ENCODE measurements at places on chromosomes 4 and X.

- DNase-seq, result no peak
Measured at GRCh38 chr4:13524504-13525243, 19.6 kb downstream of the NKX3-2 start.

- DNase-seq, result peak; percentile 42
Measured at GRCh38 chr4:123170843-123171242, 225.8 kb upstream of the SPRY1 start.

DNA sequence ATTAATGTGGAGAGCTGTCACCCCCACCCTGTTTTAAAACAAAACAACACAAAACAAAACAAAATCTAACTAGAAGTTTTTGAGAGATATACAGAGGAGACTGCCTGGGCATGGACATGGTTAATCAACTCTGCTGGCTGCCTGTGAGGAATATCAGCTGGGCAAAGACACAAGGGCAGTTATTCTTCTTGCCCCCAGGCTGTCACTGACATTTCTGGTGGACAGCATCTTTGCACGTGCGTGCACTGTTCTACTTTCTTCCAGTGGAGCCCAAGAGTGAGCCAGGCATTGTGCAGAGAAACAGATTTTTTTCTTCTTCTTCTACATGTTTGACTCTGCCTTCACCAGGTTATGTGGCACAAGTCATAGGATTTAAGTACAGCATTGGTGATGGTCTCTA, 13.8 kb downstream of the IRS4 start:
- DNase-seq, result no peak

- peak; percentile 80 for DNase-seq
Measured at GRCh38 chr4:53929955-53930798, 134.2 kb downstream of the CHIC2 start.

GRCh38 chrX:64842492-64842891, 133.8 kb downstream of the ZC4H2 start:
- no peak for DNase-seq

- DNase-seq, result no peak
Measured at GRCh38 chrX:40012868-40013265, 84.9 kb downstream of the BCOR start.

DNA sequence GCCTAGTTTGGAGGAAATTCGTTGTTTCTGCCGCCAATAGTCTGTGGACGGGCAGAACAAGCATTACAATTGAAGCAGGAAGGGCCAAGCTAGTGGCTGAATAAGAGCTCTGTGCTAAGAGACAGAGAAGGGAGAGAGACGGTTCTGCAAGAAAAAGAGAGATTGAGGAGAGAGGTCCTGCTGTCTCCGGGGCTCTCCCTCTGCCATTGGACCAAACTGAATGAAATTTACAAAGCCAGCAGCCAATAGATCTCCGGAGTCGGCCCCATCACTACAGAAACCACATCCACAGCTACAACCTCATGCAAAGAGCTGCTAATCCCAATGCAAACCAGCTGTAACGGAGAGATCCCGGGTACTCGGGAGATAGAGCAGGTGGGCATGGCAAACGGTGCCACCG, at the start of gene NLGN4X:
Gene NLGN4X (minus strand): TSS at position 148 of the 400 bp plus-strand sequence. CDS start 77,401 bp downstream, outside the sequence.
- DNase-seq, result no peak

- no peak for DNase-seq
Measured at GRCh38 chrX:151161690-151162089, 14.7 kb upstream of the GPR50 start.

DNA sequence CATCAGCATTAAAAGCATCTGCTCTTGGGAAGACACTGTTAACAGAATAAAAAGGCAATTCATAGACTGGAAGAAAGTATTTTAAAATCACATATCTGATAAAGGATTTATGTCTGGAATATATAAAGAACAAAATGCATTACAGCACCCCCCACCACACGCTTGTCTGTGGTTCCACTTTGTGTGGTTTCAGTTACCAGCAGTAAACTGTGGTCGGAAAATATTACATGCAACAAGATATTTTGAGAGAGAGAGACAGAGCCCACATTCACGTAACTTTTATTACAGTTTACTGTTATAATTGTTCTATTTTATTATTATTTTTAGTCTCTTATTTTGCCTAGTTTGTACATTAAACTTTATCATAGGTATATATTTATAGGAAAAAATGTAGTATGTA, 21.2 kb upstream of the PDE6B start:
- DNase-seq, result no peak

DNA sequence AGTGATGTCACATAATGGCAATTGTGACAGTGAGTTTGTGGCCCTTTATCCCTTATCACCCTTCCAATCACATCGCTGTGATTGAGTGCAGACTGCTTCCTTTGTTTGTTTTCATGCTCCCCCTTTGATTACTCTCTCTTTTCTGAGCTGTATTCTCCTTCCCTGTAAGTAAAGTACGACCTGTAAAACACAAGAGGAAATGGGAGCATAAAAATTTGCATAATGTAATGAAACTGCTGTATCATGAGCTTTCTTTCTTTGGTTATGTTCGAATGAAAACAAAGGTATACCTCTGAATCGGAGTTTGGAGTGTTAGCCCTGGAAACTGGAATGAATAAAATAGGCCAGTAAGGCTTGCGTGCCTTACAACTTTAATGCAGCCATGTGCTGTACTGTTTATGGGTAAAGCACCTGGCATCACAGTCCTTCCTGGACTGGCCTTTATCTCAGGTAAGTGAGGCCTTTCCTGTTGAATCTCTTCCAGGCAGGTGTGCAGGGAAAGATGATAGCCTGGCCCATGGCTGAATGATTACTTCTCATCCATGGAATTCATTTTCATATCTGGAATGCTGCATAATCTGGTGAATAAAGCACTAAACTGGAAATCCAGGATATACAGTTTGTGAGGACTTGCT, 26.6 kb upstream of the HS3ST1 start:
- no peak for DNase-seq

DNA sequence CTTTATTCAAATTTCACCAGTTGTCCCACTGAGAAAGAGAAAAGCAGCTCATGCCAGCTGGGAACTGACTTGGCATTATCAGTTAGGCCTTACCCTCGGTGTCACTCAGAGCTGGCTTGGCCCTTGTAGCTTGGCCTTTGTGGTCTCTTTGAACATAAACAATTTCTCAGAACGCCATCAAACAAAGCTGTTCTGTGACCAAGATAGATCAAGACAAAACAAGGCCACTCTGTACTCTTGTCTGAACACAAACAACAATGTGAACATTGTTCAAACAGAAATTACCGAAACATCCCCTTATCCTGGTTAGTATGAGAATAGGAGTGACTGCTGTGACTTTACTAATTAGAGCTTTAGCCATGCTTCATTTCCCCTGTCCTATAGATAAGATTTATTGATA, 57.2 kb downstream of the DIPK2B start:
- no peak for DNase-seq

DNA sequence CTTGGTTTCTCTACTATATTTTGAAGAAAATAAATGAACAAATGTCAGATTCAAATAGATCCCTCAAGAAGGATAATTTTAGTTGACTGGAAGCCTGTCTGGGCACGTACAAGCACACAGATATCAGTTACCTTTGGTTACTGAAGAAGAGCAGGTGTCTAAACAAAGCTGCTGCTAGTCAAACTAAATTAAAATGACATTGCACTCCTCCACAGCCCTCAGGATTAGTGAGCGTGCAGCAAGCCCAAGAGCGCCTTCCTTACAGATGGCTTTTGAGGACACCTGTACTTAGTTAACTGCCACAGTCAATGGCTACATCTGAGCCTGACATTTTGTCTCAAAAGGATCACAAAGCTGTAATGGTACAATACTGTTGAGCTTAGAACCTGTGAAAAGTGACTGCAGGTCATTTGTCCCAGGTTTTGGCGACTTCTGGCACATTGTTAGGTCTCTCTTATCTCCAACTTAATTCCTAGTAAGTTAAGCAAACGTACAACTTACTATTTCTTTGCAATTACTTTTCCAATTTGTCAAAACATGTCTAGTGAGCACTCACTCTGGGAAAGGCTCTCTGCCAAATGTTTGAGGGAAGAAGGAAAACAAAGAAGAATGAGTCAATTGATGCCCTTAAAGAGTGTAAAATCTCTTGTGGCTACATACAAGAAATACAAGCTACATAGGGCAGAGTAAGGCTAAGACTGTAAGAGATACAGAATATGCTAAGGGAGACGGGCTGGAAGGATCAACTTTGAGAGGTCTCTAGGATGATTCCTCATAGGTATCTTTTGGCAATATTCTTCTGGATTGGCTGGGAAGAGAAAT, 25.6 kb upstream of the DAPP1 start:
- peak; percentile 94 for DNase-seq

DNA sequence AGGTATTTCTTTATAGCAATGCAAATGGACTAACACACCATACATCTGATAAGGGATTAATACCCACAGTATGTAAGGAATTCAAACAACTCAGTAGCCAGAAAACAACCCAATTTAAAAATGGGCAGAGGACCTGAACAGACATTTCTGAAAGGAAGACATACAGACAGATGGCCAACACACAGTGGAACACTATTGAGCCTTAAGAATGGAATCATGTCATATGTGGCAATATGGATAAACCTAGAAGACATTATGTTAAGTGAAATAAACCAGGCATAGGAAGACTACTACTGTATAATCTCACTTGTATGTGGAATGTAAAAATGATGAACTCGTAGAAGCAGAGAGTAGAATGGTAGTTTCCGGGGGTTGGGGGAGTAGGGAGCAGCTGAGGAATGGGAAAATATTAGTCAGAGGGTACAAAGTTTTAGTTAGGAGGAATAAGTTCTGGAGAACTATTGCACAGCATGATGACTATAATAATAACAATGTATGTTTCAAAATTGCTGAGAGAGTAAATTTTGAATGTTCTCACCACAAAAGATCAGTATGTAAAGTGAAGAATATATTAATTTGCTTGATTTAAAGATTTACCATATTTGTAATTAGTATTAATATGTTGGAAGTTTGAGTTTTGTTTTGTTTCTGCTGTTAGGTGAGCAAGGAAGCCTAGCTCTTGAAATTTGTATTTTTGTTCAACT, 25.2 kb downstream of the WDR44 start:
- DNase-seq, result no peak

DNA sequence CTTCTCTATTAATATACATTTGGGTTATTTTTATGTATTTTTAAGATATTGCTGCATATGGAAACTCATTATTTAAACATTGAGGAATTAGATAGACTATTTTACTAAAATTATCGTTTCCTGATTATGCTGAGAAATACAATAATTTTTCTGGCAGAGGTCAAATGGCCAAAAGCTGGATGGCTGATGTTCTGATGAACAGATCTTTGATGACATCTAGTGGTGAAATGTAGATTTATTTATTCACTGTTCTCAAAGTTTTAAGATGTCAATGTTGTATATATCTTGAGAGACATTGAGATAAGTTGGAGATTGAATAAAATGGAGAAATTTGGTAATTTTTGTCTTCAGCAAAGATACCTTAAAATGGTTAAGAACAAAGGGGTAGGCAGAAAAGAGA, 96.2 kb downstream of the UGT8 start:
- peak; percentile 46 for DNase-seq

- DNase-seq, result no peak
Measured at GRCh38 chrX:9291629-9292028, 173.2 kb upstream of the TBL1X start.

GRCh38 chr4:128371001-128371777, 83.6 kb upstream of the PGRMC2 start:
- peak; percentile 75 for DNase-seq

GRCh38 chrX:32395878-32396277, 815.5 kb downstream of the DMD start:
- no peak for DNase-seq

DNA sequence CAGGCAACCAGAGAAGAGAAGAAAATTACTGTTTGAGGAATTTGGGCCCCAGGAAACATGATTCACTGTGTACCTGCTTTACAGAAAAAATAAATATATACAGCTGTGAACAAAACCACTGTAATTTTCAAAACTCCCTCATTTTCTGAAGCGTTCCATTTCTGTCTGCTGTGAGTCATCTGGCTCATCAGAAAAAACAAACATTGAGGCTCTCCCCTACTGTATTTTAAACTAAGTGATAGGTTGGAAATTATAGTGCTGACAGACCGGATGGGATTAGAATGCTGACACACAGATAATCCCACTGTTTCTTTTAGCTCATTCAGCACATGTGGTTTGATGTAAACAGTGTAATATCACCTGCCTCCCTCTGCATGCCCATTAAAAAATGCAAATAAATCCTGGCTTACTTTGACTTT, 847.0 kb downstream of the TRIML1 start:
- peak; percentile 94 for DNase-seq

- no peak for DNase-seq
Measured at GRCh38 chr4:163447481-163447880, 26.1 kb downstream of the TKTL2 start.

DNA sequence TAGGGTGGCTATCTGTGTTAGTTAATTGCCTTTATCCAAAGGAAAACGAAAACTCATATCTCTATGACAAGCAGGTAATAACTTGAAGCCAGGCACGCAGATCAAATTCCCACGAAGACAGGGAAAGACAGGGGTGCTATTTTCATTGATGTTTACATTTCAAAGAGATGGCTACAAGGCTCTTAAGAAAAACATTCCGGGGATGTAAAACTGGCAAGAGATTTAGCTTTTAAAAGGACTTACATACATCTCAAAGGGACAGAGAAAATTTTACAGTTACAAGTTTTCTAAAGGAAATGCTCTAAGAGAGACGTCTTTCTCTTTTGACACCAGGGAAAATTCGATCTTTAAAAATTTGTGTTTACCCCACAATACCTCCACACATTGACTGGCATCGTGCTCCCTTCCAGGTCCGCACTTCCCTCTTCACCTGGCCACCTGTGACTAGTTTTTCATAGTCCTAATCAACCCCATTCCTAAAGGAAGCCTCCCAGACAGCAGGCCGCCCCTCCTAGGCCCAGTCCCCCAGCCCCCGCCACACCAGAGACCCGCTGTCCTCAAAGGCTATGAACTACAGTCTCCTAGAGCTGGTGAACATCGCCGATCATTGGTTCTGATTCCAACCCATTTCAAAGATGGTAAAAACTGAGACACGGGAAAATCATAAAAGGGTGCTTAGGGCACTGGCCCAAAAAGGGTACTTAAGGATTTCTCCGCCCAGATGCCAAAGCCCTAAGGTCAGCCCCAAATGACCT, 649 bp upstream of the ARAF start:
- DNase-seq, result no peak

GRCh38 chrX:138908577-138908976, 197.1 kb upstream of the FGF13 start:
- DNase-seq, result peak; percentile 50

DNA sequence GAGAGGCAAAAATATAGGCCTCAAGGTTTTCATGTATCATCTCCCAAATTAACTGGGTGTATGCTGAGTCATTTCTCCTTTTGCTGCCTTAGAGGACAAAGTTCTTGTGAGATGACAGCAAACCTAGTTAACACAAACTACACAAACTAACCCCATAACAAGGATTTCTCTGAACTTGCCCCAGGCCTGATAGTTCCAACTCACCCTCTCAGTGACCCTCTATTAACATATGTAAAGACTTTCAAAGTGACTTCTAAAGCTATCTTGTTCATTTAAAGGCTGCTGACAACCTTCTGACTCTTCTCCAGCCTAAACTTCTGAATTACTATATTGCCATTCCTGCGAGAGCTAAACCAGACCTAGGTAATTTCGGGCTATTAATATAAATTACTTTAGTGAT, 43.2 kb upstream of the CCDC149 start:
- no peak for DNase-seq

- no peak for DNase-seq
Measured at GRCh38 chr4:7979652-7979968, 39.9 kb upstream of the AFAP1 start.

GRCh38 chr4:15374656-15375055, 53.2 kb upstream of the C1QTNF7 start:
- DNase-seq, result no peak

GRCh38 chr4:100493756-100494155, 24.1 kb downstream of the EMCN start:
- peak; percentile 30 for DNase-seq

GRCh38 chr4:81970454-81970853, 403.3 kb downstream of the HNRNPD start:
- DNase-seq, result no peak

- DNase-seq, result no peak
Measured at GRCh38 chrX:65695849-65696449, 28.5 kb downstream of the MSN start.
